ENCODE measurements at places on chromosomes 1 and 21.

DNA sequence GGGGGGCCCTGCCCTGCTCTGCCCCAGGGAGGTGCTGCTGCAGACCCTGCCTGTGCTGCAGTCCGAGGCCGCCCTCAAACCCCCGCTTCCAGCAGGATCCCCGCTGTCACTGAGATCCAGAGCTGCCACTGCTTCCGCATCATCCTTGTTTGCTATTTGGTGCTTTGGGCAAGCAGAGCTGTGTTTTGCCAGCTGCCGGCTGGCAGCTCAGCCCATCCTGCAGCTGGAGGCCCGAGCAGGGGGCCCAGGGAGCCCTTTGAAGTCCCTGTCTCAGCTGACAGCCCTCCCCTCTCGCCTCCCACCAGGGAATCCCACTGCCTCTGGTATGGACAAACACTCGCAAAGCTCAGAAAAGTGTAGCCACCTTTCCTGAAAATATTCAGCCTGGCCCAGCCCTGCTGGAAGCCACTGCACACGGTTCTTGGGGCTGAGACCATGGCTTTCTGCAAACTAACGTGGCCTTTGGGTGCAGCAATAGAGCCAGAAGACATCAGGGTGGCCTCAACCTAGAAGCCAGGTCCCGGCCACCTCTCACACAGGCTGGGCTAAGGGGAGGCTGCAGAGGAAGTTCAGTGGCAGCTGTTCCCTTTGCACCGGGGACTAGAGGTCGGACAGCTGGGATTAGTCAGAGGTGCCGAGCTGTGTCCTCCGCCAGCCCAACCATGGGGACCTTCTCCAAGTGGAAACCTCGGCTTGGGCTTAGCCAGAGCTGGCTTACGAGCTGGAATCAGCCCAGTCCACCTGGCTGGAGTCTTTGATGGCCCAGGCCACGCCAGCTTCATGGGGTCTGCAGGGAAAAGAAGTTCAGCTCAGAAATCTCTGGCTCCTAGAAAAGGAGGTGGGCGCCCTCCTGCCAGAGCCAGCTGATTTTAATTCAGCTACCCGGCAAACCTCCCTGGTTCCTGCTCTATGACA, 107.1 kb downstream of the SPSB1 start:
- DNase-seq: peak; percentile 92

DNA sequence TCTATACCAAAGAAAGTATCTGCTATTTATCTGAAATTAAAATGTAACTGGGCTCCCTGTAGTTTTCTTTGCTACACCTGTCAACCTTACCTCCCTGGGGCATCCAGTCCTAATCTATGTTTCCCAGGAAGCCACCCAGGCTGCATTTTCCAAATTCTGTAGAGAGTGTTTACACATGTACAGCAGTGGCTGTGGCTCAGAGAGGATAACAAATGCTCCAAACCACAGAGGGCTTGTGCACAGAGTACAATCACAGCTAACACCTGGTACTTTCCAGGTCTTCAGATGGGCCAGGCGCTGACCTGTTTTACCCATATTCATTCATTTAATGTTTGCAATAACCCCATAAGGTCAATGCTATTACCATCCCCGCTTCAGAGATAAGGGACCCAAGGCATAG, 146.5 kb upstream of the TNR start:
- DNase-seq: no peak

GRCh38 chr1:204983136-204983535, 59.9 kb upstream of the CNTN2 start:
- no peak for DNase-seq

GRCh38 chr1:15454256-15454655, 2.3 kb upstream of the CELA2A start:
- no peak for DNase-seq

DNA sequence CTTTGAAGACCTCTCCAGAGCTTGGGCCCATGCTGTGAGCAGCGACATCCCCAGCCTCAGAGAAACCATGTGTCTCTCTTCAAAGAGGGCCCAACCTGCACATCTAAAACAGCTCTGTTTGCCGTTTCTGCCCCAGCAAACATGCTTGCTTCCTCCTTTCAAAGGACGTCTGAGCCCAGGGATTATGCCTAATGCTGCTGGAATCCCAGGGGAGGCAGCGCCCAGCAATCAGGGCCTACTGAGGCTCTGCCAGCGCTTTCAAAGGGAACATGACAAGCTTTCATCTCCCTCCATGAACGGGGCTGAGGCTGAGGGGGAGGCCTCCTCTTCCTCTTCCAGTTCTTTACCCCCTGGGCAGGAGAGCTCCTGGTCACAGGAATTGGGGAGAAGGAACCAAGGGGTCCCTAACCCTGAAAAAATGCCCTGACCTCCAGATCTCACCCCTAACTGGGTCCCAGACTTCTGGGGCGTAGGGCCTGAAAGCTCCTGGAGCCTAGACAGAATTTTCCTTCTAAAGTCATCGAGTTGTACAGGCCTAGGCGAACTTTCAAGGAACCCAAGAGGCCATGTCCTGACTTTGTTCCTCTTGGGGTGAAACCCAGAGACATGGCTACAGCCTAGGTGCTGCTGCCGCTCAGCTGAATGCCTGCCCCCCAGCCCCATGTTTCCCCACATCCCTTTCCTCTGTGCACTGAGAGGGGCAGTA, 13.4 kb upstream of the ASCL5 start:
- peak; percentile 72 for DNase-seq

DNA sequence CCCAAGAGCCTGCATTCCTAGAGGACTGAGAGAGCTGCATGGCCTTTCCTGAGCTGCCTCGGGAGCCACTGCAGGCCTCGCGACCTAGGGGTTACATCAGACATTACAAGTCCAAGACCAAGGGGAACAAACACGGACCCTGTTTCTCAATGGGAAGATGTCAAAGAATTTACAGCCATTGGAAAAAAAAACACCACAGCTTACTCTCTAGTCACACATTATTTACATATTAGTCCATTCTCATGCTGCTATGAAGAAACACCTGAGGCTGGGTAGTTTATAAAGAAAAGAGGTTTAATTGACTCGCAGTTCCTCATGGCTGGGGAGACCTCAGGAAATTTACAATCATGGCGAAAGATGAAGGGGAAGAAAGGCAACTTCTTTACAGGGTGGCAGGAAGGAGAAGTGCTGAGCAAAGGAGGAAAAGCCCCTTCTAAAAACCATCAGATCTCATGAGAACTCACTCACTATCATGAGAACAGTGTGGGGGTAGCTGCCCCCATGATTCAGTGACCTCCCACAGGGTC, 8.4 kb upstream of the PRMT2 start:
- no peak for DNase-seq

- no peak for DNase-seq
Measured at GRCh38 chr1:21891621-21892479, 45.3 kb downstream of the HSPG2 start.

DNA sequence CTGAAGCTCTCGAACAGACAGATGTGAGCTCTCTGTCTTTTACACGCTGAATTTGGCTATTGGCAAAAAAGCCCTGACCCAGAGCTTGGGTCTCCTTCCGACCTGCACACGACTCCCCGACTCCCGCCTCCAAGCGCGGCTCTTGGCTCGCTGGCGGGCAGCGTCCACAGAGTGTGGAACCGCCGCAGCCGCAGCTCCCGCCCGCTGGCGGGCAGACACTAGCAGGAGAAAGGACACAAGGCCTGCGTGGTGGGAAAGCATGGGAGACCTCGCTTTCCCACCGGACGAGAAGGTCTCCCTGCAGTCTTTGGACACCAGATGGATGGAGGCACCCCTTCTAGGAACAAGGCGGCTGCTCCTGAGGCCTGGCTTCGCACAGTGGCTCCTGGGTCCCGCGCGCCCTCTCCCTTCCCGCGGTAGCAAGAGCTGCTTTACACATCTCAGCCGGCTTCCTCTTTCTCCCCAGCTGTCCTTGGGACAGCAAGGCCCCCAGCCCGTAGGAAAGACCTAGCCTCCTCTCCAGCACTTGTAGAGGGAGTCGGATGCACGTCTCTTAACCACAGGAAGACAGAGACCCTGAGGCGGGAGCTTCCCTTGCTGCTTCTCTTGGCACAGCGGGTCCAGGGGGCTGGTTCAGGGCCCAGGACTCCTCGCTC, 92.1 kb downstream of the PRKAB2 start:
- DNase-seq: peak; percentile 61

GRCh38 chr1:240527086-240527485, 84.9 kb downstream of the GREM2 start:
- DNase-seq: no peak

- DNase-seq: no peak
Measured at GRCh38 chr1:224564454-224565084, 51.5 kb upstream of the CNIH3 start.

GRCh38 chr1:48115835-48116234, 106.7 kb upstream of the SLC5A9 start:
- no peak for DNase-seq

Data from WERI-Rb-1 (cell line).